ENCODE measurements at places on chromosomes 1 and 21.

DNA sequence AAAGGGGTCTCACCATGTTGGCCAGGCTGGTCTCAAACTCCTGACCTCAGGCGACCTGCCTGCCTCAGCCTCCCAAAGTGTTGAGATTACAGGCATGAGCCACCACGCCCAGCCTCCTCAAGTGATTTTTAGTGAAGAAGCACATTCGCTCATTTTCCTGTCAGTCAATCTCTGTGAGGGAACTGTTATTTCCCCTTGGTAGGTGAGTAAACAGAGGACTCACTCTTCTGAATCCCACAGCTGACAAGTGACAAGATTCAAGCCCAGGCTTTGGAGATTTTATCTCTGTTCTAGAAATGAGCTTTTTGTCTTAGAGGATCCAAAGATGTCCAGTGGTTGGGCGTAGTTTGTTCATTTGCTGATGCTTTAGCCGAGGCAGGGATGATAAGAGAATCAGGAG, 43.9 kb upstream of the TACSTD2 start:
- DNase-seq: no peak

DNA sequence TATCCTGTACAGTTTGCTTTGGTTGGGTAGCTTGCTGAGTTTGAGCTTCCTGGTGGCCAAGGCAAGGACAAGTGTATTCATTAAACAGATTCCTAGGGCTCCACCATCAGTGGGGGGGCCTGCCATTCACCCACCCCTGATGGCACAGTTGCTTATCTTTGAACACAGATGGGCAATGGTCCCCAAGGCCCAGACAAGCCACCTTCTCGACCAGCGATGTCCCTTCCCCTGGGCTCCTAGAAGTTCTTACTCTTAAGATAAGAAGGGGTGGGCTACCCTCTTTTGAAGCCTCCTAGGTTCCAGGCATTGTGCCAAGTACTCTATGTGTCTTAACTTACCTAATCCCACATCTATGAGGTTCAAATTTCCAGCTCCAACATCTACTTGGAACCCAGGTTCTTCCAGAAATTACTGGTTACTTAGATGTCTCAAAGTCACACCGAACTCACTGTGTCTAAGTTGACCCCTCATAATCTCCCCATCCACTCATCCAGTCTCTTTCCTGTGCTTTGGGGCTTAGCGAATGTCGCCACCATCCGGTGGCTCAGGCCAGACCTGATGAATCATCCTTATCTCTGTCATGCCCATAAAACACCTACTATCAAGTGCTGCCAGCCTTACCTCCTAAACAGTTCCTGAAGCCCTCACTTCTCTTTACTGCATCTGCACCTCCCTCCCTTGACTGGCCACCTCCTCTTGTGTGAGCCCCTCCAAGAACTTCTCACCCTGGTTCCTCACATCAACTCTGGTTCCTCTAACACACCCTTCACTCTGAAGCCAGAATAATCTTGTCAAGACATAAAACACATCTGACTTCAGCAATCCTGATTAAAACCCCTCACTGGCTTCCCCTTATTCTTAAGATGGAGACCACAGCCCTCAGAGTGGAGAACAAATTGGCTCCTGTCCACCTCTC, 50.1 kb downstream of the KLHDC7A start:
- DNase-seq: no peak

DNA sequence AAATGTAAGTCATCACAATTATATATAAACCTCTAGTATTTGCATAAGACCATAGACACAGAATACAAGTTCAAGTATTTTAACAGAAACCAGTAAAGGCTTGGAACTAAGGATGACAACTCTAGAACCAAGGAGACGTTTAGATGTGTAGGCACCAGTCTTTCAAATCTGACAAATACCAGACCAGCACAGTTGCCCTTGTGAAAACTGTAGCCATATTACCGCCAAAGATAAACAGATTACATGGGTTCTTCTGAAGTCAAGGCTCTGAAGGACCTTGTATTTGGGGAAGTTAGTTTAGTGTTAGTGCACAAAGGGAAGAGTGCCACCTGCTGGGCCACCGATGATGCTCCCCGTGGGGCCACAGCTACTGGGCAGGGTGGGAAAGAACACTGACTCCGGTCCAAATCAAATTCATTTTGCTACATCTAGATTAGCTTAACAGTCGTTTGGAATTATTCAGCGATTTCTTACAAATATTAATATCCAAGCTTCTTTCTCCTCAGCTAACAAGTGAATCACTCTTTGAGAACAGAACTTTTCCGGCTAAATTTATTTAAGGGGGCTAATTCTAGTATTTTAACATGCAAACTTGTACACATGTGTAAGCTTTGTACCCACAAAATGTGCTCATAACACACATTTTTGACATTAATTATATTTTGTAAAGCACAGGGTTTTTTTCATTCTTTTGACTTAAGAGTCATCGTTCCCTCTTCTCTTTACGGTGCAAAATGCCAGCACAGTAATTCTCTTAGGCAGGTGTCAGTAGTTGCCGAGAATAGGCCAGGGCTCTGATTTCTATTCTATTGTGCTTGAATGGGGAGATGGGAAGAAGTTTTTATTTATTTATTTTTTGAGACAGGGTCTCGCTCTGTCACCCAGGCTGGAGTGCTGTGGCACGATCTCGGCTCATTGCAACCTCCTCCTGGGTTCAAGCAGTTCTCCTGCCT, 8.0 kb upstream of the NIBAN1 start:
- DNase-seq: peak; percentile 85

DNA sequence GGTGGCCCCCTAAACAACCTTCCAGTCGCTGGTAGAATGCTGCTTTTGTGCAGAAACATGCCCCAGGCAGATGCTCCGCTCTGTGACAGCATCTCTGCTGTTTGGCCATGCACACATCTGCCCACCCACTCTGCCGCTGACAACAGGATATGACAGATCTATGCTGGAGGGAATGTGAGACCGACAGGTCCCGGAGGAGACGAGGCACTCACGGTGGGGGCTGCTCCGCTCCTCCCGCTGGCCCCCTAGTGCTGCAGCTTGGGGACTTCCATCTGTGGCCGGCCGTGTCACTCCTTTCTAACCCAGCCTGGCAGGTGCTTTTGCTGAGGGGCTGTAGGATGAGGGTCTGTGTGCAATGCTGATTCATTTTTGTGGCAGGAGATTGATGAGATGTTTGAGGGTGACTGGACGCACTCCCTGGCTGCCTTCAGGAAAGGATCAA, 49.1 kb upstream of the DMRTB1 start:
- DNase-seq: no peak

- DNase-seq: no peak
These were observed 25.1 kb downstream of the RRP1 start for GRCh38 chr21:43814215-43815106.

GRCh38 chr21:14526836-14527695, 19.0 kb downstream of the SAMSN1 start:
- no peak for DNase-seq

- no peak for DNase-seq
These were observed 87.7 kb downstream of the ST6GALNAC3 start for GRCh38 chr1:76162254-76162653.

DNA sequence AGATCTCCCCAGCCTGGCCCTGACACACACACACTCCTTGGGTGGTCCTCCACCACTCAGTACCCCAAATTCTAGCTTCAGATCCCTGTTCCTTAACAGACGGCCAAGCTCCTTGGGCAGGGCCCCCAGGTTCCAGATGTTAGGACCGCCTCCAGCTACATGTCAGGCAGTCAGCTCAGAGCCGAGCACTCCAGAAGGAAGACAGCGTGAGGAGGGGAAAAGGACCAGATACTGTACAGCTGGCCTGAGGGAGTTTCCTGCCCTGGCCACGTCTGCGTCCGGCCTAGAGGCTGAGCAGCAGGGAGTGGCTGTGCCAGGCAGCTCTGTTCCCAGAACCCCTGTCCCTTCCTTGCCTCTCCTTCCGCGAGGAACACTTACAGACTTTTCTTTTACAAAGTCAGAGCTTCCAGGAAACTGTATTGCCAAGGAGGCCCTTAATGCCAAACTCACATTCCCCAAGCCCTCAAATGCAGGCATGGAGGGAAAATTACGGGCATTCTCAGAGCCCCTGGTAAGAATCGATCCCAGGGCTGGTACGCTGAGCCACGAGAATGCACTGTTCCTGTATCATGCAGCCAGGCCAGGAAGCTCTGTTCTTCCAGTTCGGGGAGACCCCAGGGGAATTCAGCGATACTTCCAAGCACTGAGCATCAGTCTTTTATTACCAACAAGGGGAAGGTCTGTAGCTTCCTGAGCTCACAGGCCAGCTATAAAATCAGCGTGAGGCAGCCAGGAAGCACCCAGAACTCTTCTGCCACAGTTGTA, 45.2 kb upstream of the CNTN2 start:
- DNase-seq: no peak

DNA sequence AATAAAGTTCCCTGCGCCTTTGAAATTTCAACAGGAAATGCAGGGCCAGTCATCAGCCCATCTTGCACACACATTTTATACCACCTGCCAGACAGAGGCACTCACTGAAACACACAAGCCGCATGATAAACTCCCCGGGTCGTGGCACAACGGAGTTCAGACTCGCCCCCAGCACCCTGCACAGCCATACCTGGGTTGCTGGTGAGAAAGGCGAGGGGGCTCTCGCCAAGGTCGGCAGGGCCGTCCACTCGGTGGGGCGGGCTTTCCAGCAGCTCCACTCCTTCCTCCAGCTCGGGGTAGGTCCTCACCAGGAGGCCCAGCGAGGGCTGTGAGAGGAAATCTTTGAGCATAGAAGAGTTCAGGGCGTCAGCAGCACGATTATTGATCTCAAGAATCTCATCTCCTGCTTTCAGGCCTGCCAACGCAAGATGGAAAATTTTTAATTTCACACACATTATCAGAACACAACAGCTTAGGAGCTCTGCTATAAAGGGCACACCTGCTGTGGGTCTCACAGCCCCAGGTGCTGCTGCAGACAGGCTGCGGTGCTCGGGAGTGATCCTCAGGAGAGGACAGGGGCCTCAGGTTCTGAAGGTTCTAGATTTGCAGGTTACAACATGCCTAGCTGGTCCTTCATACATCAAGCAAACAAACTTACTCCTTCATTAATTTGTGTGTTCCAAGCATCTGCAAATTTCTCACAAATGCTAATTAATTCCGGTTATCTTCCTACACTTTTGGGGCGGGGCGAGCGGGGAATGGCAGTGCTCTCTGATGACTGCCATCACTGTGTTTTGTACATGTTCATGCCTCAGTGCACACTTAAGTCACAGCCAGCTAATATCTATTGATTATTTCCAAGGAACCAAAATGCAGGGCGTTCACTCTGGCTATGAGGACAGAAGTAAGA, 144.2 kb upstream of the KRTAP19-8 start:
- DNase-seq: no peak

DNA sequence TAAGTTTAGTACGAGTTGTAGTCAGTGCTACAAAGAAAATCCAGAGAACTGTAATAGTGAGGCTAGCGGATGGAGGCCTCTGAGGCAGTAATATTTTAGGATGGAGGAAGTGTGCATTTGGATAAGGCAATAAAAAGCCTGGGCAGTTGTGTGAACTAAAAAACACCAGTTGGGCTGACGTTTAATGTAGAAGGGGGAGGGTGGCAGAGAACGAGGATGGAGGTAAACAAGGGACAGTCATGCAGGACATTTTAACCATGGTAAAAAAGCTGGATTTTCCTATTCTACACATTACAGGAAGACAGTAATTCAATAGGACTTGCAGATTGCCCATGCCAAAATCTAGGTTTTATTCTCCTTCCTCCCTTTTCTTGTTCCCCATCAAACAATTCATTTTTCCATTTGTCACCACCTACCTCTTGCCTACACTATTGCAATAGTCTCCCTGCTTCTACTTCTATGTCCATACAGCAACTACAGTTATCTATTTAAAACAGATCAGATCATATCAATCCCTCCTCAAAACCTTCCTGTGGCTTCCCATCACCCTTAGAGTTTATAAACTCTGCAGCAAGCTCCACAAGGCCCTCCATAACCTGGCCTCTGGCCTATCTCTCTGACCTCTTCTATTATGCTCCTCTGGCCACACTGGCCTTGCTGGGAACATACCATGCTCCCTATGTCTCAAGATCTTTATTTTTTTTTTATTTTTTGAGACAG, 27.7 kb downstream of the ERO1B start:
- no peak for DNase-seq

- DNase-seq: peak; percentile 14
These were observed 54.5 kb downstream of the ATP1B1 start for GRCh38 chr1:169160845-169161495.

DNA sequence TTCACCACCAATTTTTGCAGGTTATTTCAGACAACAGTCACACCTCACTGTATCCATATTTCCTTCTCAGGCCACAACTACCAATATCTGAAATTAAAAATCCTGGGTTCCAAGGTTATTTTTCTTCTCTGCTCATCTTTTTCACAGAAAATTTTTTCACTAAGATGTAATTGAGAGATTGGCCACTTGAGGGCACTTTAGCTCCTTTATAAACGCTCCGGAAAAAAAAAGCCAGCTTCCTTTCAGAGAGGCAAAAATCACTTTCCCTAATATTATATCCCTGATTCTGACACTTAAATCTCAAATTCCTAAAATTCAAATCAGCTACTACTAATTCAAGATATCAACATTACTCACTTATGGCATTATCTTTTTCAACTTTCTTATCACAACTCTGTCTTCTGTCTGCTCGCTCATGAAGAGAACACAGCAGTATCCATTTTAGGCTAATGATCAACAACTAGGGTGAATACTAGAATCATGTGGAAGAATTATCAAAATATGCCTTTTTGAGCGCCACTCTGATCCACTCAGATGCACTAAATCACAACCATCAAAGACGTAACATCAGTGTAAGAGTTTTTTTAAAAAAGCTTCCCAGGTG, 101.4 kb upstream of the RGS1 start:
- peak; percentile 66 for DNase-seq

DNA sequence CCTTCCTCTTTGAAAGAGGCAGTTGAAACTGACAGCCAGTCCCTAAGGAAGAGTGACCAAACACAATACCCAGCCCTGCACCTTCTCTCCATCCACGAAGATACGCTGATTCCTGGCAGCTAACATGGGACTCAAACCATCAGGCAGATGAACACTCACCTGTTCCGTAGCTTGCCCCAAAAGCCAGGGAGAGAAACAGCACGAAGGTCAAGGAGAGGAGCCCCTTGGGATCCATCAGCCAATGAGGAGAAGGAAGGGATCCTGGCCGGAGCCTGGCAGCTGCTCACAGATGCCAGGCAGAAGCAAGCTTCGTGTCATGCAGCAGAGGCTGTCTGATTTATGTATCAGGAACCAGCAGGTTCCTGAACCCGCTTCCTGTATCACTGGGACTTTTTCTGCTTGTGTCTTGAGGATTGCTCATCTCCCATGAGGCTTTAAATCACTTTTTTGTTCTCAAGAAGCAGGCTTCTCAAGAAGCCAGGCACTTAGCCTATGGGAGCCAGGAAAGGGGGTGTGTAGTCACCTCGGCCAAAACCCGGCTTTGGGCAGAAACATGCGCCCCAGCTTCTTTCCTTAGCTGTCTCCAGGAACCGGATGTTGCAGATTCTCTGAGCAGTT, at the start of gene SLAMF1:
Gene SLAMF1, minus strand, starts transcription at position 334 of the 618 bp plus-strand sequence. Its CDS starts 99 bp downstream, at position 235.
- DNase-seq: no peak

DNA sequence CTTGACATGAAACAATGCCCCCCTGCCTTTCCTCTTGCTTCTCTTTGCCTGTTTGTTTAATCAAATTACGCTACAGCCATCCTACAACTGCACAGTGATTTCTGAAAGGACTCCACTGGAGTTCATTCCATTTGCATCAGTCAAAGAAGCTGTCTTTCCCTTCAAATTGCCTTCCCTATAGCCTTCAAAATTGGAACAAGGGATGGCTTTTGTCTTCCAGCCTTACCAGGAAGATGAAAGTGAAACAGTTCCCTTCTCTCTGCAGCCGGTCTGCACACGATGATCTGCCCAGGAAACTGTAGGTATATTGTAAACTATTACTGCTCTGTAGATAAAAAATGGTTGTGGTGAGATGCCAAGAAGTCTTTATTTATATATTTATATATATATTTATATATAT, 65.6 kb upstream of the ETS2 start:
- DNase-seq: no peak
